Posterior vena cava (tissue), 2 donors: ENCODE measurements at places on chromosomes 5 and 9. TPM values are rescaled to one million over a fixed set of nuclear protein-coding genes. Genes with fewer than 3 reads are reported as not detected.
A peak's percentile ranks its signal among the peaks of the same experiment; 100 is the strongest.

DNA sequence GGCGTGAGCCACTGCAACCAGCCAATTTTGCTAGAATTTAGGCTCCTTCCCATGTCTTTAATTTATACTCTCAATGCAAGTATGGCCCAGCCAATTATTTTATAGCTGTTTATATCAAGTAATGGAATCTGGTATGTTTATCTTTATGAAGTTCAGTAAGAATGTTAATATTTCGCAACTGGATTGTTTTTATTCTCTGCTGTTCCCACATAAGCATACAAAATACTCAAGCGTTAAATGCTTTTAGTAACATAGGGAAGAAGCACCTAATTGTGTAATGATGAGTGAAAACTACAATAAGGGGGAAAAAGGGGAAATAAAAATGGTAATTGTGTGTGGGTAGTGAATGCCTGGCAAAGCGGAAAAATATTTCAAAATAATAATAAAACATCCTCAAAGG lies 21.3 kb downstream of the PWWP2A start:
- no peak for DNase-seq

DNA sequence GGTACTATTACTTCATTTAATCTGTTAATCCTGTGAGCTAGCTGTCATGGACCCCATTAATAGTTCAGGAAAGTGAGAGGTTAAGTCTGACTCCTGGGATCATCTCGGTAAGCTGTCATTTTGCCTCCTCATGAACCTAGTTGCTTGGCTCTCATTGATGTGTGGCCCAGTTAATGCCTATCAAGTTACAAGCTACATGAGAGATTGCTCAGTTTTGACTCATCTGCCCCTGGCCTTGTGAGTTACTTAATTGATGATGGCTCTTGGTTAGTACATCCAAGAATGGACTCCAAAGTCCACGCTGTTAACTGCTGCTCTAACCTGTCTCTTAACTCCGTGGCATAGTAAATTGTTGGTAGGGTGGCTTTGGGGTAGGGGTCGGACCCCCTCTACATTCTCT lies 23.9 kb downstream of the LARP1 start:
- DNase-seq: no peak

DNA sequence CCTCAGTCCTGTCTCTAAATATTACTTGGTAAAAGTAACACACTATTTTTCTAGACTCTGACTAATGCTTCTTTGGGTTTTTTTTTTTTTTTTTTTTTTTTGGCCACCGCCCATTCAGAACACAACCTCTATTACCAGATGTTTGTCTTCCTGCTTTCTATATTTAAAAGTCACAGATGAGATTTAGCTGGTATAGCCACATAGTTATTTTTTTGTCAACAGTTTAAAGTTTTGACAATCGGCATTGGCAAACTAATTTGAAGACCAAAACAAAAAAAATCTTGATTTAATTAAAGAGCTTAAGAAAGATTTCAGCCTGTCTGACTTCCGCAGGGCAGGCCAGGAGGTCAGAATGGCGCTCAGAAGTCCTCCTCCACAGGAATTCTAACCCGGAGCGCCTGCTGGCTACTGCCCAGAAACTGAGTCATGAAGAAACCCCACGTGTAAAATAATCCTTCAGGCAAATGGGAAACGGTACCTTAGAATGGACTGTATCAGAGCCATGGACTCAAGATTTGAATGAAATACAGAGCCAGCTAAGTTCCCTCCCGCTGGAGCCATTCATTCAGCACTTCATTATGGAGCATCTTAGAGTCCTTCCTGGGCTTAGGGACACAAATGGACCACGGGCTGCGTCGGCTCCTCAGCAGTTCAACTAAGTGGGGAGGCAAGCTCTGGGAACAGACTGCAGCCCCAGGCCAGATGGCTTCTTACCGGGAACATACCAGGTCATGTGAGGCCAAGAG lies 55.6 kb downstream of the PTPDC1 start:
- DNase-seq: peak; percentile 95

GRCh38 chr5:83718936-83719495 lies 1.6 kb downstream of the HAPLN1 start:
- DNase-seq: no peak

- DNase-seq: peak; percentile 96
These were observed 639.0 kb downstream of the CCDC171 start for GRCh38 chr9:16191691-16192402.

- DNase-seq: no peak
These were observed 31.0 kb downstream of the FSTL4 start for GRCh38 chr5:133581348-133581747.

DNA sequence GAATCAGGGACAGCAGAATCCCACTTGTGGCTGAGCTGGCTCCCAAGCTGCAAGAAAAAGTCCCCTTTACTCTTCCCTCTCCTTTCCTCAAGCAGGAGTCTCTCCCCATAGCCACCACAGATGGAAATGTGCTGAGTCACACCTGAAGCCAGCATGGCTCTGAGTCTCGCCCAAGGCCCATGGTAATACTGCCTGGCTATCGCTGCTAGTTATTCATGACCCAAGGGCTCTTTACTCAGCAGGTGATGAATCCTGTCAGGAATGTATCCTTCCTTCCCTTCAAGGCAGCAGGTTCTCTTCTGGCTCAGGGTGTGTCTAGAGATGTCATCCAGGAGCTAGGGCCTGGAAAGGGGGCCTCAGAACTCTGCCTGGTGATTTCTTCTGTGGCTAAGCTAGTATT lies 403.3 kb upstream of the PTPRD start:
- DNase-seq: no peak

DNA sequence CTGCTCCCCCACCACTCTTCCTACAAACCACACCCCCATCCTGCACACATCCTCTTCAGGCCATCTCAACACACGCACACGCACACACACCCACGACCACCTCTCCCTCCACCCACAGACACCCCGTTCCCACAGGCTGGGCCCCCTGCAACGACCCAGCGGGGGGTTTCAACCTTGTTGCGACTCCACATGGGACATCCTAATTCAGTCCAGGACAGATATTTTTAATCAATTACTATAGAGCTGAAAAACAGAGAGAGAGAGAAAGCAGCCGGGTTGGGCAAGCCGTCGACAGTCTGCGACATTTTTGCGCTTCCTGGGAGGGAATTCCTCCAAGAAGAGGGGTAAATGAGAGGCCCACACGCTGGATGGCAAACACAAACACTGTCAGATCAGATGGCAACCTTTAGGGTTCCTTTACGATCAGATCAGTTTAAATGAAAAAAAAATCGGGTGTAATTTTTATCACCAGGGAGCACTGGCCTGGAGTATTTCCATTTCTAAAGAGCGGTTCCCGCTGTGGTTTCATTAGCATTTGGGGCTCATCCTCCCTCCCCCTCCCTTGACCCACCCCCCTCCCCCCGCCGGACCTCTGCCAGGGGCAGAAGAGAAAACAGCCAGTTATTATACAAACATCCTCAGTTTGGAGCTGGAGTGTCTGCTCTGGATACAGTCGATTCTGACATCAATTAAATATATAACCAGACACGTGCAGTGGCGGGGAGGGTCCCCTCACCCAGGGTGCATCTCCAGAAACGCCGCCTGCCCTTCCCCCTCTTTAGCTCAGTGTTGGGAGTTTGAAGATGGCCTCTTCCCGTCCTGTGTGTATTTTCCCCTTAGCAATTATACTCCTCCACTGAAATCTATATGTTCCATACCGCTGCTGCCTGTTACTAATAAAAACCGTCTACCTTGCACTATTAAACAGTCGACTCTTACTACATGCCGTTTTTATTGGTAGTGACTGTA lies 2.3 kb upstream of the IRX2 start:
- peak; percentile 32 for DNase-seq

- peak; percentile 75 for DNase-seq
These were observed 121.1 kb downstream of the BOD1 start for GRCh38 chr5:173495225-173495904.

DNA sequence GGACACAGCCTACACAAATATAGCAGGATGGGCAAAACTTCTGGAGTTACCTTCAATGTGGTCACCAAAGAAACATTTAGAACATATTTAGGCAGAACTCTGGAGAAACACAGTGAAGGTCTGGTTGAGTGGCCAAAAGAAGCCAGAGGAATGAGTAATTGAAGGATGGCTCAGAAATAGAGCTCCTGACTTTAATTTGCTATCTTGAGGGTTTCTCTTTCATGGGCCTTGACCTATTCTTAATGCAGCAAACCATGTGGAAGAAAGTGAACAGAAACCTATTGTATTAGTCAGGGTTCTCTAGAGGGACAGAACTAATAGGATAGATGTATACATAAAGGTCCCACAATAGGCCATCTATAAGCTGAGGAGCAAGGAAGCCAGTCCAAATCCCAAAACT lies 650.5 kb downstream of the ACTL7B start:
- no peak for DNase-seq

- DNase-seq: no peak
These were observed 61.3 kb upstream of the XPA start for GRCh38 chr9:97758334-97758916.

DNA sequence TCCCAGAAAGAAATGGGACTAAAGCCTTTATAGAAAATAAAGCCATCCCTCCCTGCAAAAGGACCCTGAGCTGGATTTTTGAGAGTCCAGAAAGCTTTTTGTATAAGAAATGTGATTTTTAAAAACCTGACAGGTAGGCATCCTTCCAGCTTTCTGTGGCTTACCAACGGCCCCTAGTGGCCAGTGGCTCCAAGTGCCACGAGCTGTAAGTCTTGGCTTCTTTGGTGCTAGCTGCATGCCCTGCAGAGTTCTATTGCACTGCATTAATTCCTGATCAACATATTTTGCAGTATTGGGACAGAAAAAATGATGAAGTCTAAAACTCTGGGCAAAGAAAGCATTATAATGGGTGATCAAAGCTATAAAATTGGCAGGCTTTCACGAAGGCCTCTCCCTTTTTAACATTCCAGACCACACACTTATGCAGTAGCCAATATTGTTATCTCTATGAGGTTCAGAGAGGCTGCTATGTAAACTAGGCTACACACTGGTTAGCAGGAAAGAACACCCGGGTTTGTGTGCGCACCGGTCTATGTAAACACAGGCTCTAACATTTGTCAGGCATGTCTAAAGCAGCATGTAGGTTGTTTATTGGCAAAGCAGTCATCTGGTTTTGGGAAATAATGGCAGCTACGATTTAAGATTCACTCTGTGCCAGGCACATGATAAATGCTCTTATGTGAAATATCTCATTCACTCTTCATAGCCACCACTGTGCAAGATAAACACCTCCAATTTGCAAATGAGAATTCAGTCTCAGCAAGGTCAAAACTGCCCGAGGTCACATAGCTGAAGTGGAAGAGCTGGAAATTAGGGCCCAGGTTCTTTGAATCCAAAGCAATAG lies 55.2 kb downstream of the NMUR2 start:
- peak; percentile 71 for DNase-seq

- no peak for DNase-seq
These were observed 26.6 kb downstream of the MPDZ start for GRCh38 chr9:13252852-13253251.

GRCh38 chr9:99873531-99873930 lies 32.9 kb upstream of the STX17 start:
- DNase-seq: no peak

- no peak for DNase-seq
These were observed 73.1 kb upstream of the CCDC112 start for GRCh38 chr5:115369430-115370144.

- peak; percentile 2 for DNase-seq
These were observed 36.0 kb downstream of the WWC1 start for GRCh38 chr5:168327451-168327850.

GRCh38 chr5:108814551-108814950 lies 66.9 kb downstream of the FER start:
- no peak for DNase-seq

GRCh38 chr5:138985256-138985655 lies 110.1 kb upstream of the LRRTM2 start:
- no peak for DNase-seq

- no peak for DNase-seq
These were observed 143.6 kb downstream of the MRPS30 start for GRCh38 chr5:44952376-44952775.

GRCh38 chr9:130842545-130842944 lies 7.5 kb downstream of the ABL1 start:
- DNase-seq: no peak

CDC20B gene
- not detected for total RNA-seq

GPX3 gene
- 1,026 TPM for total RNA-seq

PLPP7 gene
- 9.8 TPM for total RNA-seq

CDH9 gene
- not detected for total RNA-seq

TAF11L11 gene
- total RNA-seq: not detected

LAMC3 gene
- total RNA-seq: not detected

FOXD4L3 gene
- not detected for total RNA-seq

PDCD1LG2 gene
- 5.4 TPM for total RNA-seq

PFN3 gene
- not detected for total RNA-seq
